ENCODE measurements at places on chromosomes 3 and 15. TPM values are rescaled to one million over a fixed set of nuclear protein-coding genes. Genes with fewer than 3 reads are reported as not detected.
A peak's percentile ranks its signal among the peaks of the same experiment; 100 is the strongest.

GRCh38 chr3:159499031-159499793 lies 489.4 kb upstream of the IL12A start:
- DNase-seq, result no peak
- H3K36me3 ChIP-seq, result no peaks in the 10 kb centered on the region
- H3K4me3 ChIP-seq, result no peak overlapping the region
- H3K27ac ChIP-seq, result no peak overlapping the region
- no peaks in the 10 kb centered on the region for H3K27me3 ChIP-seq

- no peaks in the 10 kb centered on the region for H3K4me1 ChIP-seq
- no peaks in the 10 kb centered on the region for H3K36me3 ChIP-seq
- DNase-seq, result no peak
- no peak overlapping the region for H3K4me3 ChIP-seq
These were observed 415.8 kb upstream of the GOLIM4 start for GRCh38 chr3:168511428-168512014.

- H3K4me1 ChIP-seq, result peaks cover 16% of the 10 kb centered on the region
- H3K27ac ChIP-seq, result no peak overlapping the region
- peaks cover 21% of the 10 kb centered on the region for H3K36me3 ChIP-seq
- no peak overlapping the region for H3K4me3 ChIP-seq
- no peaks in the 10 kb centered on the region for H3K27me3 ChIP-seq
- DNase-seq, result no peak
These were observed 16.4 kb upstream of the ZNF609 start for GRCh38 chr15:64443747-64444621.

GRCh38 chr3:139456386-139456785 lies 19.9 kb downstream of the RBP2 start:
- no peaks in the 10 kb centered on the region for H3K36me3 ChIP-seq
- no peaks in the 10 kb centered on the region for H3K27me3 ChIP-seq
- H3K27ac ChIP-seq, result no peak overlapping the region
- no peak overlapping the region for H3K4me3 ChIP-seq
- DNase-seq, result no peak

GRCh38 chr3:53083949-53084309 lies 38.1 kb upstream of the SFMBT1 start:
- H3K4me1 ChIP-seq, result no peaks in the 10 kb centered on the region
- peaks cover 10% of the 10 kb centered on the region for H3K36me3 ChIP-seq
- no peak for DNase-seq
- H3K27me3 ChIP-seq, result no peaks in the 10 kb centered on the region

- no peak overlapping the region for H3K4me3 ChIP-seq
- no peaks in the 10 kb centered on the region for H3K27me3 ChIP-seq
- H3K4me1 ChIP-seq, result no peaks in the 10 kb centered on the region
- H3K27ac ChIP-seq, result no peak overlapping the region
- H3K36me3 ChIP-seq, result no peaks in the 10 kb centered on the region
These were observed 271.4 kb upstream of the RARB start for GRCh38 chr3:25156626-25157025.

DNA sequence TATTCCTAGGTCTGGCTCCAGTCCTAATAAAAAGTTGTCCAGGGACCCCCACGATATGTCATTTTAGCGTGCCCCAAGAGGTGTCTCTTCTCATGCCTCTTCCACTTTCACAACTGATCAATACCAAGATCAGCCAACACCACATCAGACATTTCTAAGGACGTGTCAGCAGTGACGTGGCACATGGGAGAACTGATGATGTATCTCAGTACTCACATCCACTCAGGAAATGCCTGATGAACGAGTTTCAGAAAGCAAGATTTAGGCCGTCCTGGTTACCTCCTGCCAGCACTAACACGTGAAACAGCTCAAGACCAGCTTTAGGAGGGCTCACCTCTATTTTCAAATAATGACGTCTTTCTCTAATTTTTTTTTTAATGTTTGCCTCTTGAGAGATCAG lies 19.6 kb downstream of the VGLL4 start:
- H3K4me3 ChIP-seq, result peak overlapping the region; percentile 16
- H3K36me3 ChIP-seq, result no peaks in the 10 kb centered on the region
- peak; percentile 19 for DNase-seq

GRCh38 chr3:23723930-23724329 lies 81.8 kb upstream of the UBE2E1 start:
- DNase-seq, result no peak
- H3K4me1 ChIP-seq, result peaks cover 3% of the 10 kb centered on the region
- H3K4me3 ChIP-seq, result no peak overlapping the region
- H3K27ac ChIP-seq, result no peak overlapping the region
- H3K27me3 ChIP-seq, result no peaks in the 10 kb centered on the region

GRCh38 chr3:133329626-133330025 lies 70.2 kb upstream of the BFSP2 start:
- H3K27me3 ChIP-seq, result no peaks in the 10 kb centered on the region
- H3K4me1 ChIP-seq, result no peaks in the 10 kb centered on the region
- H3K36me3 ChIP-seq, result no peaks in the 10 kb centered on the region
- H3K4me3 ChIP-seq, result no peak overlapping the region
- H3K27ac ChIP-seq, result no peak overlapping the region
- no peak for DNase-seq

GRCh38 chr15:68425428-68426060 lies 6.4 kb downstream of the ITGA11 start:
- no peaks in the 10 kb centered on the region for H3K36me3 ChIP-seq
- DNase-seq, result no peak
- no peaks in the 10 kb centered on the region for H3K4me1 ChIP-seq
- H3K27me3 ChIP-seq, result peaks cover 12% of the 10 kb centered on the region

DNA sequence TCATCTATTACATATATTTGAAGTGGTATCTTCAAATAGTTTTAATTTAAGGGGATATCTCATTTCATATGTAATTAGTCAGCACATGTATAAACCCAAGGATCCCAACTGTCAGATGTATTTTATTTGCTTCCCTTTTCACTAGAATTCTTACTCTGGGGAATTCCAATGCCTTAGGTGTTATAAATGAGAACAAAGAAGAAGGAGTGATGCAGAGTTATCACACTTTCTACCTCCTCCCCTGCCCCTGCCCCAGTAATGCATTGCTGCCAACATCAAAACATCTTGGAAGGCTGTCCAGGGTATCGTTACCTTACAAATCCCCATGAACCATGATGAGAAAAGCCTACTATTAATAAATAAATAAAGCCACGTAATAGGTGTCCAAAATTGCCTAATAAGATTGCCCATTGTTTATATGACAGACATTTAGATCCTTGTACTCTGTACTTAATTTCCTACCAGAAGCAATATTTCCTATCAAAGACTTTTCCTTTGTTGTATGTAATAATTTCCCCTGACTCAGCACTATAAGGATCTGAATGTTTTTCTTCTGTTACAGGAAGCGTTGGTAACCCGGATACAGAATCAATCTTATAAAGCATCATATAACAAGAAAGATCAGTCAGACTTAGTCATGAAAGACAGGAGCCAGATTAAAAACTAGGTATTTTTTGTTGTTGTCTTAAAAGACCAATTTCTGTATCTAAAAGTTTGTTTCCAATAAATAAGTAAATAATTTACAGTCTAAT lies 38.8 kb downstream of the CBLB start:
- no peaks in the 10 kb centered on the region for H3K36me3 ChIP-seq
- H3K27ac ChIP-seq, result no peak overlapping the region
- H3K4me1 ChIP-seq, result peaks cover 17% of the 10 kb centered on the region
- H3K4me3 ChIP-seq, result no peak overlapping the region

GRCh38 chr3:12507591-12508281 lies 23.5 kb downstream of the TSEN2 start:
- H3K36me3 ChIP-seq, result peaks cover 30% of the 10 kb centered on the region
- no peaks in the 10 kb centered on the region for H3K4me1 ChIP-seq
- no peak overlapping the region for H3K27ac ChIP-seq
- DNase-seq, result no peak
- no peaks in the 10 kb centered on the region for H3K27me3 ChIP-seq
- no peak overlapping the region for H3K4me3 ChIP-seq

The RLBP1 gene
- not detected for total RNA-seq

The CPLX3 gene
- 0.16 TPM for total RNA-seq

The CASR gene
- 0.03 TPM for total RNA-seq

The CFAP44 gene
- total RNA-seq, result 10.0 TPM

The GASK1A gene
- 0.28 TPM for total RNA-seq
